Sciatic nerve (tissue), 2 donors: ENCODE measurements at places on chromosomes 4 and X. TPM values are rescaled to one million over a fixed set of nuclear protein-coding genes. Genes with fewer than 3 reads are reported as not detected.

GUCY1A1 gene
- total RNA-seq = 16.1 TPM

EIF4E gene
- 54.5 TPM for total RNA-seq

SCML1 gene
- 17.8 TPM for total RNA-seq

DRD5 gene
- not detected for total RNA-seq

XK gene
- total RNA-seq = 1.7 TPM

SPACA5 gene
- total RNA-seq = not detected

TBL1X gene
- 27.2 TPM for total RNA-seq

DNA sequence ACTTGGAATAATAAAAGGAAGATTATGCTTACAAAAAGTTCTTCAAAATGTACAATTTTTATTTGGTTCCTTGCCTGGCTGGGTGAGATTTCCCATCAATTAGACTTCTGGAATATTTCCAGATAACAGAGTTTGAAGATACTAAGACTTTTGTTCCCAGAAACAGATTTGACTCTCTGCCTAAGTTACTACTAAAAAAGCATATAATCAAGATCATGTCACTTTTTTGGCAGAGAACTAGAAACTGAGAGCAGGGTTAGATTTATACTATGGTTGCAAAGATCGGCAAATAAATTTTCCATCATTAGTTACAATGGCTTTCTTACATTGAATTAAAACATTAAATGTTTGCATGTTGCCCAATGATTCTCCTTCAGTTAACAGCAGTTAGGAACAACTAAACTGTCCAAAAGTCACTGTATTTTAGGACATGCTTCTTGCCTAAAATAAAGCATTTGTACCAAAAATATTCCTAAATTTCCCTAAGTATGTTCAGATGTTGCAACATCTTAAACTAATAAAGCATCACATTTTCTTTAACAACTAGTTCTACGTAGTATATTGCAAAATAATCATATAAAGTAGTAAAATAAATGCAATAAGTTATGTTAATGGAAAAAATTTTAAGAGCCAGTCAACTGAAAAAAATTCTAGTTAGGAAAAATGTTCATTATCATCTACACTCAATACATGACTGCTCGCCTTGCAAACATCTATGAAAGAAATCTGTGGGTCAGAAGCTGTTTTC lies 73.0 kb downstream of the SEC24D start:
- DNase-seq = no peak

DNA sequence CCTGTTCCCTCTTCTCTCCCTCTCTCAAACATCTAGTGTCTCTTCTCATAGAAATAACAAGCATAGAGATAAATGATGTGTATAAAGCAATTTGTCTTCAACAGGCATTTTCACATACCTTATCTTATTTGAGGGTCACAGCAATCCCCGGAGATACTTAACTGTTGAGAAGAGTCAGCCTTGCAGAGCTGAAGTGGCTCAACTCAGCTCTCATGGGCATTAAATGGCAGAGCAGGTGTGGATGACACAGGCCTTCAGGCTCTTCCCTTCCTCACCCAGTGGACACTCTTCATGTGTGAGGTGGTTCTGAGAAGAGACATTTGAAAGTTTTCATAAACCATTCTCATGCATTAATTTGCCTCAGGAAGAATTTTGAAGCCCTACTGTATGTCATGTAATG lies 134.2 kb downstream of the AFF2 start:
- no peak for DNase-seq

DNA sequence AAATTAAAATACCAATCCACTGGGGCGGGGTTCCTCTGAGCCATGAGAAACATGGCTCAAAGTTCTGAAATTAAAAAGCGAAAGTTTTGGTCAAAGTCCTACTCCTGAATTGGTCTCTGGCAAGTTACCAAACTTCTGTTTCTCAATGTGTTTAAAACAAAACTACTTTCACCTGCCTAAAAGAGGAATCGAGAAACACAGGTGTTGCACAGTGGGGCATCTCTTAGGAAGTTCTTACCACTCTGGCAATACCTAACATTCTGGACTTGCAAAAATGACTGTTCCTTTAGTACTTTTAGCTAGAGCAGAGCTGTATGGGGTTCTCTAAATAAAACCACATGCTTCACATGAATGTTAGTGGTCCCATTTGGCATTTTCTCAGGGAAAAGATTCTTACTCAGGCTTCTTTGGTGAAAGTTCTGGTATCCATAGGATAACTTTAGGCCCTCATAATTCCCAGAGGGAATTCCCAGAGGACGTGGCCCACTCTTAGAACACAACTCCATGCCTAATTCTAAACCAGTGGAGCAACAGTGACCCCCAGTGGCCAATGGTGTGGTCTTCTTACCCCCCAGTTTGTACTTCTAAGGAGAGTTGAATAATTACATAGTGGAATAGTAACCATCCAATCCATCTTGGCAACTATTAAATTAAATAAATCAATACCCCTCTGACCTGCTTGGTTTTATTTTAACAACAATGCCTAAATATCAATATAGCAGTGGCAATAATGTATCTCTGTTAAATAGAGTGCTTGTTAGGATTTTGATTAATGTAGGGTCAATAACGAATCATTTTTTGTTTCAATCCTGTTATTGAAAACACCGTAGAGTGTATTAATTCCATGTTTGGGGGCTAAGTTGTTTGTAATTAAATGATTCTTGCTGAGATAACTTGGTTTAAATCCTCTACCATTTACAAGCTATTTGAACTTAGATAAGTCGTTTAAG lies 21.9 kb downstream of the BMP3 start:
- peak; percentile 78 for DNase-seq

- DNase-seq = no peak
Observed at GRCh38 chr4:161314371-161314770, 849.4 kb downstream of the FSTL5 start.

GRCh38 chrX:123408821-123409737 lies 225.0 kb downstream of the GRIA3 start:
- DNase-seq = no peak

DNA sequence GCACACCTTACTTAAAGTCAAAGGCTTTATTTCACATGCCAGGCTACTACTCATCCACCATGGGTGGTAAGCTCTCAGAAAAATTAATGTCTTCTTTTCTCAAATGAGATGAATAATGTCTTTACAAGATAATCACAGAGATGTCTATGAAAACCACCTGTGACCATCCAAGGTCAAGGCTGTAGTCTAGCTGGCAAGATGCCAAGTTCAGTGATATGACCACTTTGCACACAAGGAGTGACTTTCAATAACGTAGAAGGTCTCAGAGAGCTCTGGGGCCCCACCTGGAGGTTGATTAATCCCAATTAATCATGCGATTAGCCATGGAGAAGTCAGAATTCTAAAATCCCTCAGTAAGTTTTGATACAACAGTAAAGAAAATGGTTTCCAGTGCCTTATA lies 20.5 kb downstream of the ANOS1 start:
- DNase-seq = no peak

- no peak for DNase-seq
Observed at GRCh38 chr4:76960014-76960413, 10.5 kb downstream of the SEPTIN11 start.

- DNase-seq = no peak
Observed at GRCh38 chr4:70120323-70120722, 33.7 kb upstream of the PRR27 start.

GRCh38 chrX:102950908-102951866 lies 14.1 kb downstream of the RAB40AL start:
- DNase-seq = peak; percentile 66

- no peak for DNase-seq
Observed at GRCh38 chr4:40718586-40718985, 31.2 kb upstream of the NSUN7 start.

- no peak for DNase-seq
Observed at GRCh38 chr4:18419780-18420179, 398.2 kb upstream of the LCORL start.

DNA sequence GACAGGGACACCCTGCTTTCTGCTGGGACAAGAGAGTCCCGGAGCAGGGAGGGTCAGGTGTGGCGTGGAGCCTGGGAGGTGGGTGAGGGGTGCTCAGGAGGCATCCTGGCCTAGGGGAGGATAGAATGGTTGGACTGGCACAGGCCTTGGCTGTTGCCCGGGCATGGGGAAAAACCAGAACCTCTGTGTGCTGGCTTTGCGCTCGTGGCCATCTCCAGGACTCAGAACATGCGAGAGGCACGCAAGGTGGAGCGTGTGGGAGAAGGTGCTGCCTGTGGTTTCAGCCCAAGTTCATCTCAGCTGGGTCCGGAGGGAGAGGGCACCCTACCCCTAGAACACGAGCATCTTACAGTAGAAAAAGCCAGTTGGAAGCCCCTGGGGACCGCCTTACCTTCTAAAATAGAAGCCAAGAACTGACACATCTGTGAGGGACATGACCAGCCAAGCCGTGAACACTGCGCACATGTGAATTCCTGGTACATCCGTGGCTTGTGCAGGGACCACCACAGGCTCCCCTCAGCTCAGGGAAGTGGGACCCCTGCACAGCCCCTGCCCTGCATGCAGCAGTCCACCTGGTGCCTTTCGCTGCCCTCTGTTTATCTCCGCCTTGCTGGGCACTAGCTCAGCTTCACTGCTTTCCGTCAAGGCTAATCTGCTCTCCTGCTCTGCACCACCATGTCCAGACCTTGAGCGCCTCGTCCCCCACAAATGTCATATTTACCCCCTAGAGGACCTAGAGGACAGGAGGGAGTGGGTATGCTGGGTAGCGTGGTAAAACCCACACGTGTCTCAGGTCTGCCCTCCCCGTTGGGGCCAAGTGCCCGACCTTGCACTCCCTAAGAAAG lies 13.5 kb downstream of the MSANTD1 start:
- DNase-seq = peak; percentile 49

DNA sequence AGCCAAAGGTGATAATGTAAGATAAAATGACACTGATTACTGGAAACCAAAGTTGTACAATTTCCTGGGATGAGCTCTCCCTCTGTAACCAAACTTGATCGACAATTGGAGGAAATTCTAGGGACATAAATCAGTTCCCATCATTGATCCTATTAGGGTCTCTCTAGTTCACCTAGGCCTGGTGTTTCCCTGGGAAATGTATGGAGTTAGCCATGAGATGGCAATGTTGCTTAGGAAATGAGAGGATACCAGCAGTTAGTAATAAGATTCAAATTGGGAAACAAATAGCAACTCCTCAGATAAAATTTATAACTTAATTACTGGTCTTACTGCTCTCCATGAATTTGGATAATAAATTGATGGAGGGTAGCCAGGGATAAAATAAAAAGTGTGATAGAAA lies 52.2 kb downstream of the SPATA18 start:
- no peak for DNase-seq

- no peak for DNase-seq
Observed at GRCh38 chr4:23260511-23260910, 567.8 kb downstream of the GBA3 start.

DNA sequence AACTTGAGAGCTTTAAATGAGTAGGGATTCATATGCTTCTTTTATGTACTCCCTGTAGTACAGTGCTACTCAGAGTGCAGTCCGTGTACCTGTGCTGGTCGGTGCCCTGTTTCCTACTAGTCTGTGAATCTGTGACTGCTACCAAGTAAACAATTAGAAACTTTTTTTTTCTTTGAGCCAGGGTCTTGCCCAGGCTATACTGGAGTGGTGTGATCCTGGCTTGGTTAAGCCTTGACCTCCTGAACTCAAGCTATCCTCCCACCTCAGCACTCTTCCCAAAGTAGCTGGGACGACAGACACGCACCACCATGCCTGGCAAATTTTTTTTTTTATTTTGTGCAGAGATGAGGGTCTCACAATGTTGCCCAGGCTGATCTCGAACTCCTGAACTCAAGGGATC lies 6.4 kb upstream of the GPC3 start:
- no peak for DNase-seq

DNA sequence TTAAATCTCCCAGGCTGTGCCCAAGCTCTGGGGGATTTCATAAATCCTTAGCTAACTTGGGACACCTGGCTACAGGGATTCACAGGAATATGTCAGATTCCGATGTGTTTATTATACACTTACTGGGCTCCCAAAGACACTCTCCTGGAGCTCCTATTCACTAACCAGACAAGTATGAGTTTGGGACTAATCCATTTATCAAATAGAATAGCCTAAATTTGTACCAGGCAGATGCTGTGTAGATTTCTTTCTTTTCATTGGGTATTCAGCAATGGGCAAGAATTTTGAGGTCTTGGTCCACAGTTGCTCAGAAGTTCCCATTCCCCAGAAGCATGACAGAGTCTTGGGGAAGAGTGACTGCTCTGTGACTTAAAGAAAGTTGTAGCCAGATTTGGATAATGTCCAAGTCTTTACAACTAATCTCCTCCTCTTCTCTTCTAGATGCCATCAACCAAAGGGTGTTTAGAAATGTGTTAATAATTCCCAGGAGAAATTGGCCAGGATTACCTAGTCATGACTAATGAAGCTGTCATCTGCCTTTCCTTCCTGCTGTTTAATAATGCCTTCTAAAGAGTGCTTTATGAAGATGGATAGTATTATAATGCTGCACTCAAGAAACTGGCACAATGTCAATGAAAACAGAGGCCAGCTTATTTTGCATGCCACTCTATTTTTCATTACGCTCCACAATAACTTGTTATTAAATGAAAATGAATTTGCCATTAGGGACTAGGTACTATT lies 120.9 kb downstream of the CHIC2 start:
- no peak for DNase-seq
